ENCODE measurements at places on chromosomes 5 and 9.

- DNase-seq, result no peak
Observed at GRCh38 chr9:84592918-84593317, 76.6 kb upstream of the NTRK2 start.

GRCh38 chr5:115379622-115380344 is 83.3 kb upstream of the CCDC112 start:
- DNase-seq, result no peak

GRCh38 chr9:22401671-22402070 is 45.0 kb upstream of the DMRTA1 start:
- no peak for DNase-seq

DNA sequence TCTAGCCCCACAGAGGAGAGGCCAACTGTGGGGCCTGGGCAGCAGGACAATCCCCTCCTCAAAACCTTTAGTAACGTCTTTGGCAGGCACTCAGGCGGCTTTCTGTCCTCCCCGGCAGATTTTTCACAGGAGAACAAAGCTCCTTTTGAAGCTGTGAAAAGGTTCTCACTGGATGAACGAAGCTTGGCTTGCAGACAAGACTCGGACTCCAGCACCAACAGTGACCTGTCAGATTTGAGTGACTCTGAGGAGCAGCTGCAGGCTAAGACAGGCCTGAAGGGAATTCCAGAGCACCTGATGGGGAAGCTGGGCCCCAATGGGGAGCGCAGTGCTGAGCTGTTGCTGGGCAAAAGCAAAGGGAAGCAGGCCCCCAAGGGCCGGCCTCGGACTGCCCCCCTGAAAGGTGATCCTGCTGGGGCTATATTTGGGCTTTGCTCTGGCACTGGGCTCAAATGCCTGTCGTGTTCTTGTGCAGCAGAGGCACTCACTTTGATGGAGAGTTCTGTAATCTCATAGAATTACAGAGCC is 39.4 kb downstream of the KDM3B start:
- peak; percentile 66 for DNase-seq

DNA sequence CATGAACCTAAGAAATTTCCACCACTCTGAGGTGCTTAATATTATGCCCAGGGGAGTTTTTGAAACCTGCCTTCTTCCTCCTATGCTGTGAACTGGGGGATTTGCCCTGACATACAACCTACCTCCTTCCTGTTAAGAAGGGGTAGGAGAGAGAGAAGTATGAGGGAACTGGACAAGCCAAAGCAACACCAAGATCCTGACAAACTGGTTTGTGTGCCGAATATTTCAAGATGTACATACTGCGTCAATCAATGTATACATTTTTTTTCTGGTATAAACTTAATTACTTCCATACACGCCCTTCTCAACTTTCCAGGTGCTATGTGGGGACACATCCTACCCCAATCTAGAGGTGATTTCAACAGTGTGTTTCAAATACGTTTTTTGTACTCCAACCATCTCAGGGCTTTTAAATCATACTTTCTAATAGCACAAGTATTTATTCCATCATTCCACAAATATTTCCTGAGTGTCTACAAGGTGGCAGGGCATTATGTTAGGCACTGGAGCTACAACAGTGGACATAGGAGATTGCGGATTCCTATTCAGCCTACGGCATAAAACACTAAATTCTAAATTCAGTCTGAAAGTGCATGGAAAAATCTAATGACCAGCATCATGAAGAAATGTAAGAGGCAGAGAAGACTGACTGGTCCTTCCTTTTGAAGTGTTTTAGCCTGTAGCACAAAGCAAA is 70.1 kb upstream of the IFNK start:
- no peak for DNase-seq

GRCh38 chr5:68195137-68195536 is 20.4 kb upstream of the PIK3R1 start:
- DNase-seq, result no peak

- DNase-seq, result no peak
Observed at GRCh38 chr5:121974261-121974660, 12.5 kb downstream of the SRFBP1 start.

- no peak for DNase-seq
Observed at GRCh38 chr5:51810592-51810991, 427.3 kb downstream of the ISL1 start.

- no peak for DNase-seq
Observed at GRCh38 chr5:116358911-116359418, 215.7 kb downstream of the SEMA6A start.

GRCh38 chr5:72364171-72364570 is 44.0 kb downstream of the PTCD2 start:
- no peak for DNase-seq

- DNase-seq, result peak; percentile 20
Observed at GRCh38 chr5:137735555-137736284, at the start of gene KLHL3. Gene KLHL3, minus strand, starts transcription at chr5:137736089. Its CDS starts 443 bp downstream, at chr5:137735646.

GRCh38 chr5:2876183-2876582 is 124.7 kb upstream of the IRX2 start:
- no peak for DNase-seq

- no peak for DNase-seq
Observed at GRCh38 chr5:150734579-150735384, 24.0 kb downstream of the DCTN4 start.

GRCh38 chr5:82356021-82356420 is 77.9 kb upstream of the RPS23 start:
- DNase-seq, result no peak

All from hippocampal formation (tissue), 2 donors.